ENCODE measurements at places on chromosomes 12 and 14.
A peak's percentile ranks its signal among the peaks of the same experiment; 100 is the strongest.

DNA sequence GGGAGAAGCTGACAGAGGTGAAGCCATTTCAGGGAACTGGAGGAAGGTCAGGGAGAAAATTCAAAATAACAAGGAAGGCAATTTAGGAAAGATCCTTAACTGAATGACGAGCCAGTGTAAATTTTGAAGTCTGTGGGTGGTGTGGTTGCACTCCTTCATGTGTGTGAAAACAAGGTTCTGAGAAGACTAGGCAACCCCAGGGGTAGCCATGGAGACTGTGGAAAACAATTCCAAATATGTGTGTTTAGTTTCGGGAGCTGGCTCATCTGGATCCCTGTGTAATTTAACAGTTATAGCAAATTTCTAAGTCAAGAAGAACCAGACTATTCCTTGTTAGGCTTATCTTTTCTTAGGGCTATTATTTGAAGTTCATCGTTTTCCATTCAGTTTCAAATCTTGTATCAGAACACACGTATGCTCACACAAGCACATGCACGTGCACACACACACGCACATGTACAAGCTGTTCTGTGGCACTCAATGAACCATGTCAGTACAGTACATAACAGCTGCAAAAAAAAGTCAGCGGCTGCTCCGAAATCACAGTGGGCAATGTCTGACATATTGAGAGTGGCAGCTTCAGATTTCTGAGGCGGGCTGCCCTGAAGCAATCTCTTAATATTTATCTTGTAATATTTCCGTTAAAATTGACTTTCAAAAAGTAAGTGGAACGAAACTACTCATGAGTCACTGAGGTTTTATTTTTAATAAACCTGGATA lies 411.2 kb downstream of the AEBP2 start:
- DNase-seq: no peak

DNA sequence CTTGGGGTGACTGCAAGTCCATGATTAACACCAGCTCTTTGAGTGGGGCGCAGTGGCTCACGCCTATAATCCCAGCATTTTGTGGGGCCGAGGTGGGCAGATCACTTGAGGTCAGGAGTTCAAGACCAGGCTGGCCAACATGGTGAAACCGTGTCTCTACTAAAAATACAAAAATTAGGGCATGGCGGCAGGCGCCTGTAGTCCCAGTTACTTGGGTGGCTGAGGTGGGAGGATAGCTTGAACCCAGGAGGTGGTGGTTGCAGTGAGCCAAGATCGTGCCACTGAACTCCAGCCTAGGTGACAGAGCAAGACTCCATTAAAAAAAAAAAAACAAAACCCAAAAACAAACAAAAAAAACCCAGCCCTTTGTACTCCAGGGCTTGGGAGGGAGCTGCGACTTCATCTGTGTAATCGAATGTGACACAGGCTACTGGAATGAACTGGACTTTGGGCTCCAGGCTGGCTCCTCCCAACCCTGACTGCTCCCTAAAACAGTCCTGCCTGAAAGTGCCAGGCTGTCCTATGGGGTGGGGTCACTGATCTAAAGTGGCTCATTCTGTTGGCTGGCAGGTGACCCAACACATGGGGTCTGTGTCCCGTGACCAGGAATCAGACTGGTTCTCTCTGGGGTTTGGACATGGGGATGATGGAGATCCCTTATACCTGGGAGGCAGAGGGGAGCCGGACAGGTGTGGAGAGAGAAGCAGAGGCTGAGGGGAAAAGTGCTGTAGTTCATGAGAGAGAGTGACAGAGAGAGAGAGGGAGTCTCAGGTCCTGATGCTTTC lies 9.3 kb upstream of the C12orf43 start:
- DNase-seq: no peak

DNA sequence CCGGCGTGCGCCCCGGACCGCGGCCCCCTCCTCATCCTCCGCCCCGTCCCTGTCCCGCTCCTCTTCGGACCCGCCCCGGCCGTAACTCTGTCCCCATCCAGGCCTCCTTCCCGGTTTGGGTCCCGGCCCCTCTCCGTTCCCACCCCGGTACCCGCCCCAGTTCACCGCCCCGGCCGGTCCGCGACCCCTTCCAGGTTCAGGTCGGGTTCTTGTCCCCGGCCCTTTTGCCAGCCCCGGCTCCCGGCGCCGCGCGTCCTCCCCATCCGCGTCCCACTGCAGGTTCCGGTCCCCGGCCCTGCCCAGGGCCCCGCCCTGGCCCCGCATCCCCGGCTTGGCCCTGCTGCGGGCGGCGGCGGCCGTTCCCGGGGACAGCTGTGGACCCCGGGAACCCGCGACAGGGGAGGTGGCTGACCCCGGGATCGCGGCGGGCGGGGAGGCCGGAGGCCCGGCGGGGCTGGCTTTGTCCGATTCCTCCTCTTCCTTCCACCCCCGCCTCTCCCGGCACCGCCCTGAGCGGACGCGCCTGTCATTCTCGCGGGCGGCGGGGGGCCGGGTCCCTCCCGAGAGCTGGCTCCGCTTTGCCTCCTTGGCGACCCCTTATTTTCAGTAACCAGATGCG lies 601 bp downstream of the KLC1 start:
- DNase-seq: peak; percentile 70

DNA sequence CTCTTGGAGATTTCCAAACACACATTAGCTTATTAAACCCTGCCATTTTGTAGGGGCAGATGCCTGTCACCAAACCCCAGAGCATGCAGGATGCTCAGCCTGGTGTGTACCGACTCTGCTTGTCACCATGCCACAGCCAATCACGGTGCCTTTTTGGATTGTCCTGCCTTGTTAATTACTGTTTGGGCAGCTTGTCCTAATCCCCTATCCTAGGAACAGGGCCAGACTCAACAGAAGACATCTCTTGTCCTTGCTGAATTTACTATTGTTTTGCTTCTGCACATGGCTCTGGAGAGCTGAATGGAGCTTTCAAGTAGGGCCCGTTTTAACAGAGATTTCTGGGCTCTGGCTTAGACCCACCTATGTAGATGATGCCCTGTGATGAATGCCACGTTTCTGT lies 388.5 kb downstream of the AACS start:
- no peak for DNase-seq

DNA sequence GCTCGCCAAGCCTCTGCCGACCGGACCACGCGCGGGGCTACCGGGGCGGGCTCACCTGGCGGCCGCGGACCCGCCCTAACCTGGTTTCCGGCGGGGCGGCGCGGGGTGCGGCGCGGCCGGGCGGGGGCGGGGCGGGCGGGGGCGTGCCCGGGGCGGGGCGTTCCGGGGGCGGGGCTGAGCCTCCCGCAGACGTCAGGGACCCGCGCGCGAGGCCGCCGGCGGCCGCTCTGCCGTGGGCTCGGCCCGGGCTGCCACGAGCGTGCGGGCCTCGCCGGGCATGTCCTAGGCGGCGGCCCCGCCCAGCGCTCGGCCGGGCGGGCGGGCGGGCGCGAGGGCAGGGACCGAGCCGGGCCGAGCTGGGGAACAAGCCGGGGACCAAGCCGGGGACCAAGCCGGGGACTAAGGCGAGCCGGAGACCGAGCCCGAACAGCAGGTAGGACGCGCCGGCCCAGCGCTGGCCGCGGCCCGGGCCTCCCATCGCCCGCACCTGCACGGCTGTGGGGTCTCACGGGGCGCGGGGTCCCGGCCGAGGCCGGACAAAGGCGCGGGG lies at the start of gene CEP170B:
Gene CEP170B (plus strand): TSS at position 188 of the 550 bp plus-strand sequence. CDS start 3,183 bp downstream, outside the sequence.
- no peak for DNase-seq

DNA sequence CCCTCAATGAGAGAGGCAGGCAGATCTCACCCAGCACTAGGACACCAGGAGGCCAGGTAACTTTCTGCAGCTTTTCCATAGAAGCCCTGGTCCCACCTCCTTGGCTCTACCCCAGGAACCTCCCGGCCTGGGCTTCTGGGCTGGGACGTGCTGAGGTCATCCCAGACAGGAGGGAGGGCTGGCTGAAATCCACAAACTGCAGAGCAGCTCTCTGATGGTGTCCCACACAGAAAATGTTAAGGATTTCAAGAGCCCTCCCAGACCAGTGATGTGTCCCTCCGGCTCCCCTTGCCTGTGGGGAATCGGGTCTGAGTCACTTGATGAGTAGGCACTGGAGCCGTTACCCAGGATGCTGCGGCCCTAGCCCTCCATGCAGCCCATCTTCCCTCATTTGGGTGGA lies 124.1 kb downstream of the ESRRB start:
- DNase-seq: no peak

DNA sequence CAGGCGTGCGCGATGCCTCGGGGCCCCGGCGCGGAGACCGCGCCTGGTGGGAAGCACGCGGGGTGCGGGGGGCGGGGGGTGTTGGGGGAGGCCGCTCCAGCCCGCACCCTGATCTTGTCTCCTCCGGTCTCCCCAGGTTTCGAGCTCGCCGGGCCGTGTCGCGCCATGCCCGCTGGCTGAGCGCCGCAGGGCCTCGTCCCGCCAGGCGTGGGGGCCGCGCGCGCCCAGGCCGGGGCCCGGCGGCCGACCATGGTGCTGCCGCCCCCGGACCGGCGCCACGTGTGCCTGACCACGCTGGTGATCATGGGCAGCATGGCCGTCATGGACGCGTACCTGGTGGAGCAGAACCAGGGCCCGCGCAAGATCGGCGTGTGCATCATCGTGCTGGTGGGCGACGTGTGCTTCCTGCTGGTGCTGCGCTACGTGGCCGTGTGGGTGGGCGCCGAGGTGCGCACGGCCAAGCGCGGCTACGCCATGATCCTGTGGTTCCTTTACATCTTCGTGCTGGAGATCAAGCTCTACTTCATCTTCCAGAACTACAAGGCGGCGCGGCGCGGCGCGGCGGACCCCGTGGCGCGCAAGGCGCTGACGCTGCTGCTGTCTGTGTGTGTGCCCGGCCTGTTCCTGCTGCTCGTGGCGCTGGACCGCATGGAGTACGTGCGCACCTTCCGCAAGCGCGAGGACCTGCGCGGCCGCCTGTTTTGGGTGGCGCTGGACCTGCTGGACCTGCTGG lies 2.4 kb downstream of the TMEM121 start:
- DNase-seq: no peak

DNA sequence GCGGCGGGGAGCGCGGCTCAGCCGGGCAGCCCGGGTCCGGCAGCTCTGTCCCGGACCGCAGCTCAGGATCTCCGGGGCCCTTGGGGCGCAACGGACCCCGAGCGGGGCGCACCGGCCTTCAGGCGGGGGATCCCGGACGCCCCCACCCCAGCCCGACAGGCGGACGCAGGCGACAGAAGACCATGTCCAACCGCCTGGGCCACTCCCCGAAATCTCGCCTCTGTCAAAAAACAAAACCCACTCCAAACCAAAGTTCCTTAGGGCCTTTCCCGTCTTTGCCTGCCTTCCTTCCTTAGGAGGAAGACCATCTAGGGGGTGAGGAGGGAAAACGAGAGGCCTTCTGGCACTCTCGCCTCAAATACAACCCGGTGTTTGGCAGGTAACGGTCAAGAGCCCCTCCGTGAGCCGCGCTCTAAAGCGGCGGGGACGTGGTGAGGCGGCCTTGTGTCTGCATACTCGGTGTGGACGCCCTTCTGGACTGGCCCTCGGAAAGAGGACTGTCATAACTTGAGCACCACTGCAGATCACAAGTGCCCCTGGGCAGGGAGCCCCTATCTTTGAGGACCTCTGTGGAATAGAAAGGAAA lies 604 bp downstream of the HCFC2 start:
- DNase-seq: no peak

DNA sequence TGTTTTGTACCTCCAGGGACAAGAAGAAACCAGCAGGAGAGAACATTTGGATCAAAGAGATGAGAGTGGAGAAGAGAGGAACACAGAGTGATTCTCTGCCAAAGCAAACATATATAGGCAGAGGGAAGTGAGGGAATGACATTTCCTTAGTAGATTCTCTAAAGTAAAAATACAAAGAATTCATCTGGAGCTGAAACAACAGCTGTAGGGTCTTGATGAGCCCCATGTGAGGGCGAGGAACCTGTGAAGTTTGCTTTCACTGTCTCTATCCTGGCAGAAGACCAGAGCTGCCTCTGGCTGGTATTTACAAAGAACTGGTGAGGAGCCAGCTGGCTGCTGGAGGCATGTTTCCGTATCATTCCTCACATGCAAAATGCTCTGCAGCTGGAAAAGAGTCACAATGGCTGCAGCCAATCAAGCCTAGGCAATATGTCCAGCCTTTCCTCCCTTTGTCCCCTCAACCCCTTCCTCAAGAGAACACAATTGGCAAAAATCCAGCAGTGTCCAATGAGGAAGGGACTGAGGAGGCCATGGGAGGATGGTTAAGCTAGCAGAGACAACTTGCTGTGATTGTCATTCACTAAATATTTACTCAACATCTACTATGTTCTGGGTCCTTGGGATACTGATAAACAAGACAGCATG lies 122.5 kb downstream of the PHLDA1 start:
- peak; percentile 64 for DNase-seq

- no peak for DNase-seq
These were observed 935.5 kb downstream of the TMTC2 start for GRCh38 chr12:83622205-83622604.
